ENCODE measurements at places on chromosomes 2 and 18.

- DNase-seq: no peak
These were observed 77.9 kb downstream of the LIMS1 start for GRCh38 chr2:108612153-108612513.

GRCh38 chr2:200453853-200454534 is 55.9 kb downstream of the KCTD18 start:
- DNase-seq: no peak

DNA sequence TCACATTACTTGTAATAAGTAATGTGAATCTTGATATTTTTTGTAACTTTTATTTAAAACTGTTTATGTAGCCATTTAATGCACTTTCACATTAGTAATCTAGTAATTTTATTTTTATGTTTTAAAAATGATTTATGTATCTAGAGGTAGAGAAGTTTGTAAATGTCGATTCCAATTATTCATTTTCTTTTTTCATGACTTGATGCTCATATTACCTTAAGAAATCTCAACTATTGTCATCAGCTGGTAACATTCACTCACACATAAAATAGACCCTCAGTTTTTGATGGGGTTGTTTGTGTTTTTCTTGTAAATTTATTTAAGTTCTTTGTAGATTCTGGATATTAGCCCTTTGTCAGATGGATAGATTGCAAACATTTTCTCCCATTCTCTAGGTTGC is 351.7 kb upstream of the CDH7 start:
- DNase-seq: no peak

DNA sequence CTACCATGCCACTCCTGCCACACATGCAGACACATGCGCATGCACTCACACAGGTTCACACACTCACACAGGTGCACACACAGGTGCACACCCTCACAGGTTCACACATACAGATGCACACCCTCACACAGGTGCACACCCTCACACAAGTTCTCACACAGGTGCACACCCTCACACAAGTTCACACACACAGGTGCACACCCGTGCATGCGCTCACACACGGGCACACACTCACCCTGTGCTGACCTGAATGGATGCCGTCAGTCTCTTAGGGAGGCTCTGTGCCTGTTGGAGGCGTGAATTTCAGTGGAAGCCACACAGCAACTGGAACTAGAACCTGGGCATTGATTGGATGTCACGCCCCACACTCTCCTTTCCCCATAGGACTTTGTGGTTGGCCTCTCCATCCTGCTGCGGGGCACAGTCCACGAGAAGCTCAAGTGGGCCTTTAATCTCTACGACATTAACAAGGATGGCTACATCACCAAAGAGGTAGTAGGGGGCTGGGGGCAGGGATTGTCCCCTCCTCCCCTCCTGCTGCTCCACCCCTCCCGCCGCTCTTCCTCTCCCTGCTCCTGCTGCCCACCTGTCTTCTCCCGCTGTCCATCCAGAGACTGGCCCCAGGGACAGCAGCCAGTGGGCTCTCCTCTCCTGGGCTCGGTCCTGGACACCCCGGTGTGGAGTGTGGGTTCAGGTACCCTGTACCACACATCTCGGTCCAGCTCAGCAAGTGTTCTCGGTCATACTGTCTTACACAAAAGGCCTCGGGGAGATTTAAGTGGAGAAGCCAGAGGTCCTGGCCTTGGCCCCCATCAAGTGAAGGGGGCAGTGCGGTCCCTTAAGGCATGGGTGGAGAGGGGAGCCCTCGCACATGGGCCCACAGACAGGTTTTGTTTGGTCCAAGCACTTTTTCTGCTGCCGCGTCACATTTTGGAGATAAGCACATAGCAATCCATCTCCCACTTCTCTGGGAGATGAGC is 21.0 kb upstream of the FAHD2A start:
- DNase-seq: no peak

- no peak for DNase-seq
These were observed 331.9 kb downstream of the LRRTM1 start for GRCh38 chr2:79972661-79973060.

DNA sequence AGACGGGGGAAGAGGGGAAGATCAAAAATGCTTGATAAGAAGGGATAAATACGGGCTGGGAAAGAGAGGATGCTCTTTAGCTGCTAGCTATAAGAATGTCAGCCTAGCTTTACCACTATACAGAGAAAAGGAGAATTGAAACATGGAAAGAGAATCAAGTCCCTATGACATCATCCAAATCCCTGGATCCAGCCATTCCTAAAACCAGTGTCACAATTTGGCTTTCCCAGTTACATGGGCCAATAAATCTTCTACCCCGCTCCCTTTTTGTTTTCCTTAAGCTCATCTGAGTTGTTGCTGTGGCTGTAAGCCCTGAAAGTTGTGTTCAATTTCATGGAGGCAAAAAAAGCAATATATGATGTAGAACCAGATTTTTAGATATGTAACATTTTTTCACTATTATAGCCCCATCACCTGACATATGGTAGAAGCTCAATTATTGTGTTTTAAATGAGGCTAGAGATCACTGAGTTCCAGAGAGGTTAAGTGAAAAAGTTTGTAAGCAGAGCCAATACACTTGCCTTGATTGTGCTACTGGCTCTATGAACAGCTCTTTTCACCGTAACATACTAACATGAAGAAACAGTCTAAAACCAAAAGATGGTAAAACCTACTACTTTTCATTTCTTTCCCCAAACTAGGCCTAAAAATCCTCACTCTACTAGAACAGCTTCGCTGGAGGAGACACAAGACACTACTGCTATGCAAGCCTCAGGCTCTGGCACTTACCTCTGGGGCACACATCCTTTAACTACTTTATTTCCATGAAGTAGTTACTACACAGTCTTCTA is 4.3 kb downstream of the HNRNPLL start:
- no peak for DNase-seq

DNA sequence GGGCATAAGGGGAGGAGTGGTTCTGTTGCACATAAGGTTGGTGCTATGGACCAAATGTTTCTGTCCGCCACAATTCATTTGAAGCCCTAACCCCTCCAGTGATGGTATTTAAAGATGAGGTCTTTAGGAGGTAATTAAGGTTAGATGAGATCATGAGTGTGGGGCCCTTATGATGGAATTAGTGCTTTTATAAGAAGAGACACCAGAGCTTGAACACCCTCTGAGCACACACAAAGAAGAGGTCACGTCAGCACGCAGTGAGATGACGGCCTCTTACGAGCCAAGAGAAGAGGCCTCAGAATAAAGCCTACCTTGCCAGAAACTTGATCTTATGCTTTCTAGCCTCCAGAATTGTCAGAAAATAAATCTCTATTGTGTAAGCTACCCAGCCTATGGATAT is 386.4 kb upstream of the CYRIA start:
- DNase-seq: no peak

DNA sequence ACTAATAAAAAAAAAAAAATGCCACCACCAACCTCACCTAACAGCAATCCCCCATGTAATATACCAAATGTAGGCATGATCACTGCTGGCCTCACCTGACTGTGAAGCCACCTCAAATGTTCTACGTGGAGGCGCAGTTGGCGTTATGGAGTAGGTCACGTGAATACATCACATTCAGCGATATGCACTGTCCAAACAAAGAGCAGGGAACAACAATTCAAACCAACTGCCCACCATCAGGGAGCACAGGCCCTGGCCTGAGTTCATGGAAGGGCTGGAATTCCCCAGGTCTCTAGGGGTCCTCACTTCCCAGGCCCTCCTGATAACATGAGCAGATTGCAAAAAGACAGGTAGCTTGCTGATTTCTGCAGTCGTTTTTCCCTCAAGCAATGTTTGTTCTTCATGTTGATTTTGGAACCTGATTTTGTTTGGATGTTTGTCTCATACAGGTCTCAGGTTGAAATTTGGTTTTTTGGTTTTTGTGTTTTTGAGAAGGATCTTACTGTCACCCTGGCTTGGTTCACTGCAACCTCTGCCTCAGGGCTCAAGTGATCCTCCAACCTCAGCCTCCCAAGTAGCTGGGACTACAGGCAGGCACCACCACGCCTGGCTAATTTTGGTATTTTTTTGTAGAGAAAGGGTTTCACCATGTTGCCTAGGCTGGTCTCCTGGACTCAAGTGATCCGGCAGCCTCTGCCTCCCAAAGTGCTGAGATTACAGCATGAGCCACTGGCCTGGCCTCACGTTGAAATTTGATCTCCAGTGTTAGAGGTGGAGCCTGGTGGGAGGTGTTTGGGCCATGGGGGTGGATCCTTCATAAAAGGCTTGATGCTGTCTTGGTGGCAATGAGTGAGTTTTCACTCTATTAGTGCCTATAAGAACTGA is 15.5 kb downstream of the TBC1D8 start:
- DNase-seq: no peak

GRCh38 chr18:67081482-67082211 is 434.9 kb downstream of the DSEL start:
- no peak for DNase-seq

- DNase-seq: no peak
These were observed 262.6 kb upstream of the HS6ST1 start for GRCh38 chr2:128580988-128581848.

GRCh38 chr2:113876503-113877387 is 13.1 kb upstream of the ACTR3 start:
- no peak for DNase-seq

GRCh38 chr2:112494828-112495227 is 12.9 kb downstream of the TTL start:
- no peak for DNase-seq

GRCh38 chr18:41790687-41791086 is 164.3 kb upstream of the PIK3C3 start:
- no peak for DNase-seq

DNA sequence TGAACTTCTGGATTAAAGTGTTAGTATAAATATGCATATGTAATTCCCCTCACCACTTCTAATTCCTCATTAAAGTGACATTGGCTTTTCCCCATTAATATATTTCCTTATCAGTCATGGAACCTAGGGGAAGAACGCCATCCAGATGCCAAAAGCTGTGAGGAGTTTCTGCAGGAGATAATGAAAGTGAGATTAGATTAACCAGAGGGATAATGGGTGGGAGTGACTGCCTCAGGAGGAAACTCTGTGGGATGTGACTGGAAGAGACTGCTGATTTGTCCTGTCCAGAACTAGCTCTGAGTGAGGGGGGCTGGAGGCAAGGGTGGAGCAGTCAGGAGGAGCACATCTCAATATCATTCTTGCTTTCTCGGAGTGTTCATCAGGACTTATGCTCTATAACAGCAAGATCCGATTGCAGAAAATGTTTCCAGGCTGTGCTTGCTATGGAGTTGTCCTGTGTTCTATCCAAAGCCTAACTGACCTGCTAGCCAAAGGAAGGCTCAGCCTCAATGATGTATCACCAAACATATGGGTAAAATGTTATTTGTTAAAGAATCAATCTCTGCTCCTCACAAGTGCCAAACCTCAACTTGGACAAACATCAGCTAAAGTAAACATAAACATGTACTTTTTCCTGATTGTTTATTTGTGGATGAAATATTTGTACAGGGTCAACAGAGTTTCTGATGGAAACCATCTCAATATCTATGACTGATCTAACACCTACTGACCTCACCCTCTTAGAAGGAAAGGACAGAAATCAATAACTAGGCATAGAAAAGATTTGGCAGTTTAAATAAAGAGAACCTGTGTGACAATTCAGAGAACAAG is 118.5 kb downstream of the ASXL3 start:
- no peak for DNase-seq

GRCh38 chr18:43855376-43855775 is 578.1 kb upstream of the SYT4 start:
- no peak for DNase-seq

DNA sequence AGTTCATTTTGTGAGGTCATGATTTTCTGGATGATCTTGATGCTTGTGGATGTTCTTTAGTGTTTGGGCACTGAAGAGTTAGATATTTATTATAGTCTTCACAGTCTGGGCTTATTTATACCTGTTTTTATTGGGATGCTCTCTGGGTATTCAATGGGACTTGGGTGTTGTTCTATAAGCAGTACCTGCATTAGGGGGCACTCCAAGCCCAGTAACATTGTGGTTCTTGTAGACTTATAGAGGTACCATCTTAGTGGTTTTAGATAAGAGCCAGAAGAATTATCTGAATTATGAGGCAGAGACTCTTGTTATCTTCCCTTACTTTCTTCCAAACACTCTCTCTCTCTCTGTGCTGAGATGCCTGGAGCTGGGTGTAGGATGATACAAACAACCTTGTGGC is 470.0 kb downstream of the PIK3C3 start:
- no peak for DNase-seq

DNA sequence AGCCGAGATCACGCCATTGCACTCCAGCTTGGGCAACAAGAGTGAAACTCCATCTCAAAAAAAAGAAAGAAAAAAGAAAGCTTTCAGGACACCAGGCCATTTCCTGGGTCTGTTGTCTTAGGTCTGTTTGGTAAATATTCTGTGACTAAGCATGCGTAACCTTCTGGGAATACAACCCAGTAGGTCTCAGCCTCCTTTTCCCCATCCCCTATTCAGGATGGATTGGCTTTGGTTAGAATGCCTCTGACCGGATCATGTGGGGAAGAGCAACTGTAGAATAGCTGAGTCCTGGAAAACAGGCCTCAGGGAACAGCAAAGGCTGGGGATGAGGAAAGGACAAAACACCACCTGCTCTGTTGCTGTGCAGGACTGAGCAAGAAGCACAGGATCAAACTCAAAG is 1.6 kb upstream of the PDCL3 start:
- no peak for DNase-seq

DNA sequence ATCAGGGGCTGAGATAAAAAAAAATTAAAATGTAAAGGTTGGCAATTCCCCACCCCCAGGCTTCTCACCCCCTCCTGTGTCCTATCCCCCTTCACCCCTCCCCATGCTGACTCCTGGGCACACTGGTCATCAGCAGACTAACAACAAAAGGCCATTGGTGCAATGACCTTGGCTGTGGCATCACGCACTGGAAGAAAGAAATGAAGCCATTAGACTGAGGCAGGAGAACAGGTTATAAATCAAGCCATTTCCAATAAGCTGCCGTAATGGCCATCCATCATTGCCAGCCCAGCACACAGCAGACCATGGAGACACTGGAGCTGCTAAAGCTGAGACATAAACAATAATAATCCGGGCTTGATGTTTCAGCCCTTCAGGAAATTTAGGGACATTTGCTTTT is 342.4 kb upstream of the ETAA1 start:
- no peak for DNase-seq

GRCh38 chr2:232146294-232146693 is 184.8 kb downstream of the DIS3L2 start:
- DNase-seq: no peak

DNA sequence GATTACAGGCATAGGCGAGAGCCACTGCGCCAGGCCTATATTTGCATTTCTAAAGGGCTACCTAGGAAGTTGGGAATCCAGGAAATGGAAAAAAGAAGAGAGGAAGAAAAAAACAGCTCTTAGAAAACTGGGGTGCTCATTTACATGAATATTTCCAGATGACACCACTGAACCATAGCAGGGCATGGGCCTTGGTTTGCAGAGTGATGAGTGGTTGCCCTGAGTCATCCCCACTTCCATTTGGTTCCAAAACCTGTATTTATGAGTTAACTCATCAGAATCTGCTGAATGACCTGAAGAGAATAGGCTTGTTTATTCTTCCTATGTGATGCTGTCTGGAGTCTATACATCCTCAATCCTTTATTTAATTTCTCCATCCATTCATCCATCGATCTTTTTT is 36.2 kb downstream of the EHD3 start:
- peak; percentile 42 for DNase-seq

DNA sequence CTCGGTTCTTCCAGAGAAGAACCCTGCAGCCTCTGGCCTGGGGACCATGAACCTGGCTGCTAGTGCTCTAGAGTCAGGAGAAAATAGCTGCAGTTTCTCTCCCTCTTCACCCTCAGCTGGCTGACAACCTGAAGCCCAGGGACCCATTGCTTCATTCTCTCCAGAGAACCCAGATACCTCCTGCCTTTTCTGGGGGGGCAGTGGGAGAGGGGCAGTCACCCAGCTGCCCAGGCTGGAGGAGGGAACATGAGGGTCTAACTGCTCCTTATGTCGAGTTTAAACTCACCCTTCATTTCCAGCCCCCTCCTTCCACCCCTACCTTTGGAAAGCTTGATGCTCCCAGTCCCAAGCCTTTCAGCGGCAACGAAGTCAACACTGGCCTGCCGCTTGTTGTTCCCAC is 7.6 kb upstream of the ZFAND2B start:
- no peak for DNase-seq
